Endothelial cell (in vitro differentiated cells): ENCODE measurements at places on chromosomes 4 and X. TPM values are rescaled to one million over a fixed set of nuclear protein-coding genes. Genes with fewer than 3 reads are reported as not detected.
A peak's percentile ranks its signal among the peaks of the same experiment; 100 is the strongest.

Gene CXXC4
- total RNA-seq = 1.6 TPM

DNA sequence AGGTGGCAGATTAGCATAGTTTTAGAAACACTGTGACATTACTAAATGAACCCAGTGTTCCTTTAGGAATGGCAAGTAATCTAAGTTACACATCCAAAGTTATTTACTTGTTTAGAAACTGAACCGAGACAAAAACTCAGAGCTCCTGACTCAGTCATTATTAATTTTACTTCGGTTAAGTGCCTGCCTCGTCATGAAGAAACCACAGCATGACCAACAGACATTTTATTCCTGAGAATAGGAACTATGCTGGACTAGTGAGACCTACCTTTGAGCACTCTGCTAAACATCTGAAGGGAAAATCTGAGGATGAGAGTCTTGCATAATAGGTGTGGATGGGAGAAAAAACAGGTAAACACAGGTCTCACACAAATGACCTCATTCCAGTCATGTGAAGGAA, 2.5 kb downstream of the BEX1 start:
- H3K4me3 ChIP-seq = no peak overlapping the region
- H3K27ac ChIP-seq = no peak overlapping the region
- no peaks in the 10 kb centered on the region for H3K27me3 ChIP-seq
- H3K36me3 ChIP-seq = no peaks in the 10 kb centered on the region
- no peaks in the 10 kb centered on the region for H3K4me1 ChIP-seq
- DNase-seq = no peak

Gene MAGEA10
- not detected for total RNA-seq

Gene TBX22
- 0.36 TPM for total RNA-seq

- H3K27me3 ChIP-seq = no peaks in the 10 kb centered on the region
- H3K4me1 ChIP-seq = peaks cover 25% of the 10 kb centered on the region
- H3K27ac ChIP-seq = peak overlapping the region; percentile 99
- H3K4me3 ChIP-seq = no peak overlapping the region
- DNase-seq = no peak
These were observed 38.8 kb downstream of the CLCN3 start for GRCh38 chr4:169658975-169659715.

DNA sequence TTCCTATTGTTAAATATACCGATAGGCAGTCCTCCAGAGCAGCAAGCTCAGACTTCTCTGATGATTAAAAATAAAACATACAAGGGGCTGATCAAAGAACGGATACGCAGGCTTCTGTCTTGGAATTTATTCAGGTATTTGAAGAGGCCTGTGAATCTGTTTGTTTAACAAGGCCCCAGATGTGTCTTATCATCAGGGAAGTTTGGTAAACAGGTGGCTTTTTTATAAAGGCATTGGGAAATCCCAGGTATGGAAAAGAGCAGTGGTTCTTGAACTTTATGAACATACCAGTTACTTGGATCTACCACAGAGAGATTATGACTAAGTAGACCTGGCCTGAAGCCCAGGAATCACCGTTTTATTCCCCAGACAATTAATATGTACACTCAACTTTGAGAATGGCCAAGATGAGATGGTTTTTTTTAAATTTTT, 47.9 kb downstream of the SOWAHB start:
- no peaks in the 10 kb centered on the region for H3K4me1 ChIP-seq
- H3K27me3 ChIP-seq = no peaks in the 10 kb centered on the region
- H3K36me3 ChIP-seq = no peaks in the 10 kb centered on the region
- DNase-seq = no peak
- H3K4me3 ChIP-seq = no peak overlapping the region

Gene UCHL1
- total RNA-seq = 397 TPM

Gene GAB3
- total RNA-seq = 0.90 TPM

DNA sequence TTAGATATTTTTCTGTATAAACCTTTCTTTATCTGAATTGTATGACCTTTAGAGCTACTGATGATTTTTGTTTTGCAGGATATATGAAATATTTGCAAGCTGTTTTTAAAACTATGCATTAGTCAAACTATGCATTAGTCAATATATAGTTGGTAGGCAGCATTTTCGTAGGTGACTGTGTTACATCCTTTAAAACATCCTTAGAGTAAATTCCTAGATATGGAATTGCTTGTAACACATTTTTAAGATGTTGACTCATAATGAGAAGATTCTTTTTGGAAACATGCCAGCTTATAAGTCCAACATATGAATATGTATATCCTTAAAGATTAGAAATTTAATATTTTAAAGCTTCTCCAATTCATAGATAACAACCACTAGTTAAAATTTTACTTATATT, 1768.5 kb downstream of the PCDH7 start:
- no peak for DNase-seq
- no peaks in the 10 kb centered on the region for H3K27me3 ChIP-seq
- H3K4me1 ChIP-seq = no peaks in the 10 kb centered on the region
- H3K4me3 ChIP-seq = no peak overlapping the region
- no peaks in the 10 kb centered on the region for H3K36me3 ChIP-seq

Gene SSX1
- not detected for total RNA-seq

Gene SNX25
- total RNA-seq = 19.3 TPM
